ENCODE measurements at places on chromosomes 3 and 15. TPM values are rescaled to one million over a fixed set of nuclear protein-coding genes. Genes with fewer than 3 reads are reported as not detected.

EXD1 gene
- total RNA-seq, result not detected

SYNPR gene
- 0.20 TPM for total RNA-seq

PROS1 gene
- total RNA-seq, result 27.0 TPM

STARD5 gene
- 17.9 TPM for total RNA-seq

RFTN1 gene
- total RNA-seq, result 25.3 TPM

MASP1 gene
- 26.5 TPM for total RNA-seq

LRTM1 gene
- total RNA-seq, result 7.4 TPM

ZNF148 gene
- 25.9 TPM for total RNA-seq

HACL1 gene
- 19.5 TPM for total RNA-seq

CHRFAM7A gene
- 1.4 TPM for total RNA-seq

SLC24A5 gene
- total RNA-seq, result 3.6 TPM

FEZF2 gene
- not detected for total RNA-seq

CD80 gene
- 0.69 TPM for total RNA-seq

SLC22A13 gene
- 0.30 TPM for total RNA-seq

CHST14 gene
- 5.5 TPM for total RNA-seq

KCNMB2 gene
- 3.4 TPM for total RNA-seq

DNA sequence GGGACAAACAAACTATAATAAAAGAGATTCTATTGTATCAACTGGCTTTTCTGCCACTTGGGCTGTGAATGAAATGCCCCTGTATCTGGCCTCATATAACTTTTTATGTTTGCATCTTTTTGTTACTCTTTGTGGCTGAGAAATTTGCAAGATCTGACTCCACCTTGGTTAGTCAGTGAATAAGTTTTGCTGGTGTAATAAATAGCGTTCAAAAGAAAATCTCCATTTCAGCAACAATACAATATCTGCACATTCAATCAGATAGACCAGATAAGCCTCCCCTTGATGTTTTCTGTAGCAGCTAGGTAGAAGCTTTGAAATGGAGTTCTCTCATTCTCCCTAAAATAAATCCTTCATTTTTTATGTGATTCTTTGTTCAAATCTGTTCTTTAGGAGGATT lies 12.0 kb downstream of the TRAT1 start:
- DNase-seq, result no peak

DNA sequence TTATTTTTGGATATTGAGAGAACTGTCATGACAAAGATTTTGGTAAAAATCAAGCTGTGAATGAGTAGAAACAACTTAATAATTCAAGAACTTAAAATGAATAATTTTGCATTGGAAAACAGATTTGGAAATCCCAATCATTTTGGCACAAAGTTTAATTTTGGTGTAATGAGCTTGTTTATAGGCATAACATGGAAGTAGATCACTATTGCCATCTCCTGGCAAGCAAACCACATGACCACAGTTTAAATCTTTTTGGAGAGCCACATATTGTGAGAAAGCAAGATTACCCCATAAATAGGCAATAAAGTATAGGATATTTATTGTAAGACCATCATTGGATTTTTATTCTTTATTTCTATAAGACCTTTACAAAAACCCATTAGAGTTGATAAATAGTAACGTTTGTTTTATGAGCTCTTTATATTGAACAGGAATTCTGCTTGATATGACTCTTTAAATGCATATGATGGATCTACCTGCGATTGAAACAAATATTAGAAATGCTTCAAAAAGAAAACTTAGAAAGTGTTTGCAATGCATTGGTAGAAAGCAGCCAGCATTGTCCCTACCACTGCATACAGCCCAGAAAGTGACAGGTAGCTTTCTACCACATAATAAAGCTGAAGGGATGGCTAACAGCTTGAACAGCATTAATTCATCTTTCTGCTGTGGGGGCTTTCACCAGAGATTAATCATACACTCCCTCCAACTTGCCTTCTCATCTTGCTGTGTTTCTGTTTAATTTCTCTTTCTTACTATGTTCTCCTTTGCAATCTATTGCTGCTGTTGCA lies 766.8 kb downstream of the TBL1XR1 start:
- peak; percentile 72 for DNase-seq

DNA sequence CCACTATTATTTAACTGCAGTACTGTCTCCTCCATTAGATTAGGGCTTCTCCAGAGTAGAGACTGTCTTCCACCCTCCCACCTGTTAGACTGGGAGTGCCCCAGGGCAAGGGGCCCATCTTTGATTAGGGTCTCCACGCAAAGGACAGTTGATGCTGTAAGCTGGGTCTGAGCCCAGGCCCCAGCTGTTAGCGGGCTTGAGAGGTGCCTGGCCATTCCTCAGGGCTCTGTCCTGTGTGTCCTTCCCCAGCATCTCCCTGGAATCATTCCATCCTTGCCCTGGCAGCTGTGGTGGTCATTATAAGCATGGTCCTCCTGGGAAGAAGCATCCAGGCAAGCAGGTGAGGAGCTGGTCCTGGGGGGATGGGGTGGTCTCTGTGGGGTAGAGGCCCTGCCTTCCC lies 6.1 kb downstream of the SLC51B start:
- DNase-seq, result no peak

DNA sequence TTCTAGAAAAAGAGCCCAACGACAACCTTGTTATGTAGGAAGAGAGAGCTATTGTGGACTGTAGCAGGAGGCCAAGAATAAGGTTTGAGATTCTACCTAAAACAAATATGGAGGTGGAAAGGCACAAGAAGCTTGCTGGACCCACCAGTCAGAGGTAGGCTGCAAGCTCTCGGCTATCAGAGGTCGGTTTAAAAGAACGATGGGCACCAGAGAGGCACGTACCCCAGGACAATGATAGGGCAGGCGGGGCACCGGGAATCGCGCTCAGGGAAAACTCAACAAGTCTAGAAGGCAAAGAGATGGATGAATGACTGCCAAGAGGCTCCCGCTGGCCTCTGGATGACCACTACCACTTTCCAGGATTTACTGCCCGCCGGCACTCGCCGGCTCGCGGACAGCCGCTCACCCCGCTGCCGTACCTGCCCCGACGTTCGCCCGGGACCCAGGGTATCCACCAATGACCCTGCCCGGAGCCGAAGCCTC lies 1.1 kb downstream of the HDGFL3 start:
- no peak for DNase-seq

DNA sequence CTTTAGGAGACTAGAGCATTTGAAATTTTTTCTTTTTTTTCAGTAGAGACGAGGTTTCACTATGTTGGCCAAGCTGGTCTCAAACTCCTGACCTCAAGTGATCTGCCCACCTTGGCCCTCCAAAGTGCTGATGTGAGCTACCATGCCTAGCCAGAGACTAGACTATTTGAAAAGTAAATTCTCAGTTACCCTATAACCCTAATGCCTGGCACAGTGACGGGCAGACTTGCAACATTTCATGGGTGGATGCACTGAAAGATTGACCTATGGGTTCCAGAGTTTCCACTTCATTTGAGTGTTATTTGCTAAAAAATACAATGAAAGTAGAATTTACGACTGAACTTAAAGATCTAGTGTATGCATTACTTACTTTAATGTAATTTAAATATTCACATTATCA lies 45.7 kb upstream of the LIPC start:
- DNase-seq, result no peak

DNA sequence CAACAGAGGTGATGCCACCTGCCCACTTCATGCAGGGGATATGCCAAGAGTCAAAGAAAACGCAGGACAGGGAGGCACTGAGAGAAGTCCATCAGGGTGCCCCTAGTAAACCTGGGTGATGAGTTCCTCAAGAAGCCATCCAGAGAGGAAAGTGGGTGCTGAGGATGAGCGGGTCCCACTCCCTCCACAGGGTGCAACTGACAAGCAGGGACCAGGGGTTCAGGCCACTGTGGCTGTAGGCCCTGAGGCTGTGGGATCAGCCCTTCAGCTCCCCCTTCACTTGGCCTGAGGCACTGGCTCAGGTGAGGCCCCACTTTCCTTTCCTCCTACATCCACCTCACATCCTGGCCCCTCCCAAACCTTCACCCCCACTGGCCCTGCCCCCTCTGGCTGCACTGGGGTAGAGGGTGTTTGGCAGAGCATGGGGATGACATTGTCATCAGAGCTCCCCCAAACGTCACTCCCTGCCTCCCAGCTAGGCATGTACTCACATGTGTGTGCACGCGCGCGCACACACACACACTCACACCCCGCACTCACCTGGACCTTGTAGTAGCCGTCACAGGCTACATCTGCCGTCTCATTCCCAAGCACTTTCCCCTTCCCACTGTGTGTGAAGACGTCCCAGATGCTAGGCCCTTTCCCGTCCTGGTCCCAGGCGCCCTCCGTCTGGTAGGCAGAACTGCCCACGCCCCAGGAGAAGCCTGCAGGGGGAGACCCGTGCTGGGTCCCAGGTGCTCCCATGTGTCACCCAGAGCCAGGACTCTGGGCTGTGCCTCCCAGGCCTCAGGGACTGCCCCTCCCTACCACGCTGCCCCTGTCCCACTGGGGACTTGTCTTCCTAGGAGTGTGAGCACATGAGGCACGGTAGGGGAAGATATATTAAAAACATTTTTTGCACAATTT lies 1.4 kb downstream of the LCTL start:
- DNase-seq, result no peak

GRCh38 chr3:38043486-38043885 lies 4.5 kb downstream of the DLEC1 start:
- DNase-seq, result no peak

- no peak for DNase-seq
Measured at GRCh38 chr15:70242951-70243685, 145.4 kb upstream of the TLE3 start.

DNA sequence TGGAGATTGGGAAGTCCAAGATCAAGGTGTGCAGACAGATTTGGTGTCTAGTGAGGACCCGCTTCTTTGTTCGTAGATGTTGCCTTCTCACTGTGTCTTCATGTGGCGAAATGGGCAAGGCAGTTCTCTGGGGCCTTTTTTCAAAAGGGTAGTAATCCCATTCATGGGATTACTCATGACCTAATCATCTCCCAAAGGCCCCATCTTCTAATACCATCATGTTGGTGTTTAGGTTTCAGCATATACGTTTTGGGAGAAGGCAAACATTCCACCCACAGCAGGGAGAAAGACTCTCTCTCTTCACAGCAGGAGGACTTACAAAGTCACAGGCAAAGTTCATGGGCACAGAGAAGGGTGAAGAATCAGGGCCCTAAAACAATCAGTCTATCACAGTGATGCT lies 252.1 kb downstream of the RPLP1 start:
- DNase-seq, result no peak

DNA sequence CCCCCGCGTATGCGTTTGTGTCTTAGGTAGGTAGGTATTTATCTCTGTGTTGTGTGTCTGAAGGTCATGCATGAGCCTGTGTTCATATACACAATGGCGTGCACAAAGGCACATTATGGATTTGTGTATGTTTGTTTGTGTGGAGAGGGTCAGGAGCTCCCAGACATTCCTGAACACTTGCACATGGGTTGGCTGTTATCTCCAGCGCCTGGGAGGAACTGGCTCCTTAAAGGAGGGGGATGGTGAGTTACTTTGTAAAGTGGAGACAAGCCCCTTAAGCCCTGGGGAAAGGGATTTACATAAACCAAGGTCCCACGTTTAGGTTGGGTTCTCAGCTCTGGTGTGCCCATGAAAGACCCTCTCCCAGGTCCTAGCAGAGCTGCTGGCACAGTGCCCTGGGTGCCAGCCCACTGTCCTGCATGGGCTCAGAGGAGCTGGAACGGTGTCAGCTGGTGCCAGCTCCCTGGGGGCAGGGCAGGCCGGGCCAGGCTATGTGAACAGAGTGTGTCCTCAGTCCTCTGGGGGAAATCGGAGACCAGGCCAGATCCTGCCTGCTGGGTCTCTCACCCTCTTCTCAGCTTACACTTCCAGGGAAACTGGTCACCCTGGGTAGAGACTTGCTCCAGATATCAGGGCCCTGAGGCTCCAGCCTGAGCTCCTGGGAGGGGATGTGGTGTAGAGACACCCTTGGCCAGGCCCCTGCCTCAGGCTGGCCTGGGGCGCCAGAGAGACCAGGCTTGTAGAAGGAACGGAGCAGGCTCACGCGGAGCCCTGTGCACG lies 25.1 kb downstream of the SNX33 start:
- DNase-seq, result peak; percentile 76

DNA sequence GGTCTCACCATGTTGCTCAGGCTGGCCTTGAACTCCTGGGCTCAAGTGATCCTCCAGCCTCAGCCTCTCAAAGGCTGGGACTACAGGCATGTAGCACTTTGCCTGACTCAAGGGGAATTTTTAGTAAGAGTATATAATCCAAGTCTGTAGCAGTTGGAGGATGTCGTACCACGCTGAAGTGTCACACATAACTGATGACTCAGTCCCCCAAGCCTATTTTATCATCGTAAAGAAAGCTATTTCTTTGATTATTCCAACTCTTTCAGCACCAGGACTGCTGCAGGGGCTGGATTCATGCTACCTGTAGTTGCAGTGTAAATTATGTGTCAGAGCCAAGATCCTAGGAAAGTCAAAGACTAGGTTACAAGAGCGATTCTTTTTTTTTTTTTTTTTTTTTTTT lies 1.4 kb upstream of the PRKCI start:
- no peak for DNase-seq

DNA sequence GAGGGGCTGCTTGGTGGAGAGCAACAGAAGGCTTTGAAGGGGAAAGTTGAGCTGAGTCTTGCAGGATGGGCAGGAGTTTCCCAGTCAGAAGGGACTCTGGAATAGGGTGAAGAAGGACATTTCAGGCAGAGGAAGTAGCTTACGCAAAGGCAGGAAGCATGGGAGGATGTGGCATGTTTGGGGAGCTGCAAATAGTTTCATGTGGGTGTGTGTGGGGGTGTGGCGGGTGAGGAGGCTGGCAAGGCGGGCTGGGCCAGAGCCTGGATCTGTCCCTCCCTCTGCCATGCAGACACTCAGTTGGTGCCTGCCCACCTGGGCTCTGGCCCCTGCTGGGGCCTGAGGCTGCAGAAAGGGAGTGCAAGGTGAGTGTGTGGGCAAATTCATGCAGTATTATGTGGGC lies 10.4 kb downstream of the TEX264 start:
- DNase-seq, result no peak

GRCh38 chr3:37910671-37911400 lies 49.2 kb downstream of the CTDSPL start:
- no peak for DNase-seq

GRCh38 chr15:100005013-100005412 lies 271.8 kb upstream of the LYSMD4 start:
- no peak for DNase-seq

GRCh38 chr3:146161663-146162002 lies 649 bp upstream of the PLOD2 start:
- DNase-seq, result peak; percentile 40

- no peak for DNase-seq
Measured at GRCh38 chr15:80265021-80265420, 13.0 kb upstream of the CTXND1 start.

All from skin of body (tissue), 3 donors.